GM06990 (cell line): ENCODE measurements at places on chromosomes 4 and X.

GRCh38 chr4:14887842-14888433, 114.3 kb upstream of the CPEB2 start:
- DNase-seq = no peak

DNA sequence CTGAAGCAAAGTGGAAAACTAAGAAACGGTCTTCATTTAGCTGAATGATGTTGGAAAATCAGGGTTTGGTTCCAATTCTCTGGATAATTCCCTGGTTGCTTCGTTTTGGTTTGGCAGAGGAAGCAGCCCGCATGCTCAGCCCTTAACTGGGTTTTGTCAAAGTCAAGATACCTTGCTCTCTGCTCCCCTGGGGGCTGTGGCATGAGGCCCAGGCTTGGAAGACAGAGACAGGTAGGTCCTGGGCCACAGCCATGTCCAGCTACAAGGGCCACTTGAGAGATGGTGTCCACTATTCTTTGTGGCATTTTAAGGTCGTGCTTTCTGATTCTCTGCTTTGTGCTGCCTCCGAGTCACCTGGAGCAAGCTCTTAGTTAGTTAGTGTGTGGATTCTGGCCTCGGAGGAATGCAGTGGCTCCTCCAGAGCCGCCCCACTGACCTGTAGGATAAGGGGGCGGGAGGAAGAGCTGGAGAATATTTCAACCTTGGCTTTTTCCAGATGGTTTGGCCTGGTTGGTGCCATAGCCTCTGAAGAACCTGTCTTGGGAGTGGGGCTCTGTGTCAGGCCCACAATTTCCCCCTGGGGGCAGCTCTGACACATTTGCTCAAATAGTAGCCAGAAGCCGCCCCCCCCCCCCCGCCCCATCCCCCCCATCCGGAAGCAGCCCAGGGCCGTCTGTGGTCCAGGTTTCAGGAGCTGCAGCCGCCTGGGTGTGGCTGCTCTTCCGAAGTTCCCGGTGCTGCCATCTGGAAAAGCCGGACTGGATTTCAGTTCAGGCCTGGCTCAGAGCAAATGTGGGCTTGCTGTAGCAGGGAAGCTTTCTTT, 147.1 kb downstream of the NHS start:
- DNase-seq = no peak

- no peak for DNase-seq
Observed at GRCh38 chr4:131526686-131527085, 1622.4 kb upstream of the PCDH10 start.

GRCh38 chr4:10075158-10075863, 41.3 kb downstream of the WDR1 start:
- DNase-seq = no peak

- DNase-seq = no peak
Observed at GRCh38 chrX:39002466-39002865, 201.2 kb downstream of the MID1IP1 start.

- no peak for DNase-seq
Observed at GRCh38 chr4:101669138-101669831, 121.2 kb upstream of the BANK1 start.

DNA sequence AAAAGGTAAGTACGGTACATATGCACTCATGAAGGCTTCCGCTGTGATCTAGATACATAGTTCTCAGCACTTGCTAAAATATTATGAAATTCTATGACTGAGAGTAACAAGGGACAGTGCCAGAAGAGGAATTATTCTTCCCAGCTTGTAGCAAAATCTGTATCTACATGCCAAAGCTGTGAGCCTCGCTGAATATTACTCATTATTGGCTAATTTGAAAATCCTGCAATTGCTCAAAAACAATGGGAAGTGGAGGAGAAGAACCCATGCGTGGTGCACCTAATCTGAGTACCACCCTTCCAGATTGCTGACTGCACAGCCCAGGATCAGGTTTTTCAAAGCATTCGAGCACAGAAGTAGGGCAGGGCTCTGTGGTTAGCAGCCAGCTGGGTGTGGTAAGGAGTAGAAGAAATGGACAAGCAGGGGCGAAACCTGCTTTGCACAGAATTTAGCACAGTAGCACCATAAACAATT, 17.4 kb upstream of the PDCL2 start:
- DNase-seq = no peak

- no peak for DNase-seq
Observed at GRCh38 chr4:128301979-128302378, 14.4 kb upstream of the PGRMC2 start.

- DNase-seq = no peak
Observed at GRCh38 chrX:121958886-121959285, 911.5 kb downstream of the GLUD2 start.

DNA sequence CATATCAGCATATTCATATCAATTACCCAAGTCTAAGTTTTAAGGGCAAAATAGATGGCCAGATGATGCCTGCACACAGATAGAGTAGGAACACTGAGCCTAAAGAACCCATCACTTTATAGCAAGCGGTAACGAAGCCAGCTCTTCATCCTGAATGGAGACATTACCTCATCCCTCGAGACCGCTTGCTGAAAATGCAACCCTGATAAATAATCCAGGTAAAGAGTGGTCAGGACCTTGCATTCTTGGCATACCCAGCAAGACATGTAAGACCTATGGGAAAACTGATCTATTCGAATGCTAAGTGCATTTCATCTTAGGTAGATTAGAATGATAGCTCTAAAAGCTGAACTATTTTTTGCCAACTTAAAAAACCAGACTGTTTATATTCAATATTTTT, 25.3 kb downstream of the DCHS2 start:
- no peak for DNase-seq

- no peak for DNase-seq
Observed at GRCh38 chr4:56182356-56182755, 204.9 kb downstream of the AASDH start.

- no peak for DNase-seq
Observed at GRCh38 chrX:19686876-19687275, 171.6 kb upstream of the MAP3K15 start.

GRCh38 chr4:8063974-8064563, 94.5 kb downstream of the ABLIM2 start:
- DNase-seq = no peak

- no peak for DNase-seq
Observed at GRCh38 chr4:186240452-186240847, 13.1 kb downstream of the KLKB1 start.

DNA sequence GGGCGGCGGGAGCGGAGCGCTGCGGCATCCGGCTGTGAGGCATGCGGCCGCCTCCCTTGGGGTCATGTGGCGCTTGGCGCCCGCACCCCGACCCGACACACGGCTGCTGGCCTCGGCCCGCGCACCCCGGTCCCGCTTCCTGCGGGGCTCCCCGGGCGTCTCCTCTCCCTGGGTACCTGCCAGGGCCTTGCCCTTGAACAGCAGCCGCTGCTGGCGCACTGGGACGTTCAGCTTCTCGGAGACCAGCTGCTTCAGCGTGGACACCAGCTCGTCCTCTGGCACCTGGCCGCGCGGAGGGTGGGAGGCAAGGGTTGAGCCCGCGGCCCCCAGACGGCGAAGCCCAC, 391 bp downstream of the UBL4A start:
- peak; percentile 52 for DNase-seq

- DNase-seq = no peak
Observed at GRCh38 chr4:83356899-83357661, 22.4 kb upstream of the HPSE start.

GRCh38 chrX:73561801-73562200, 1.2 kb upstream of the CHIC1 start:
- DNase-seq = no peak

- peak; percentile 36 for DNase-seq
Observed at GRCh38 chr4:164876700-164877324, at the start of gene APELA. Gene APELA, plus strand, starts transcription at chr4:164877178. Its CDS starts 154 bp downstream, at chr4:164877332.

GRCh38 chrX:24412637-24413363, 52.3 kb upstream of the PDK3 start:
- no peak for DNase-seq

DNA sequence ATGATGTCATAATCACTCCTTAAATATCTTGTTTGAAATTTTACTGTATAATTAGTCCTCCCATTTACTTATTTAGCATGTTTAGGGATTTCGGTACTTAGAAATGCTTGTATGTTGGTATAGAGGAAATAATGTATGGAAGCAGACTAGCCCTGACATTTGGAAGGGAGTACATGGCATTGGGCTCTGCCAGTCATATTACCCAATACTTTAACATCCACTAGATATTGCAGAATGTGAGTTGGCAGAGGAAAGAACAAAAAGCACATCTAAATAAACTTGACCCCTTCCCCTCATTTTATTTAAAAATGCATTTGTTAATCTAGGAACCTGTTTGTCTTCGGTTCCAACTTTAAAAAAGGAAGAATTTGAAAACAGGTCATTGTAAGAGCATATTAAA, 77.8 kb downstream of the RS1 start:
- DNase-seq = no peak

DNA sequence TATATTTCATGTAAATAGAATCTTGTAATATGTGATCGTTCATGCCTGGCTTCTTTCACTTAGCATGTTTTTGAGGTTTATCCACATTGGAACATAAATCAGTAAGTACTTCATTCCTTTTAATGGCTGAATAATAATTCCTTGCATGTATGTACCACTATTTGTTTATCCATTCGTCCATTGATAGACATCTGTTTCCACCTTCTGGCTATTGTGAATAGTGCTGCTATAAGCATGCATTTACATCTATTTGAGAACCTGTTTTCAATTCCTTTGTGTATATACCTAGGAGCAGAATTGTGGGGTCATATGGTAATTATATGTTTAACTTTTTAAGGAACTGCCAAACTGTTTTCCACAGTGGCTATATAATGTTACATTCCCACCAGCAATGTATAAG, 356.7 kb upstream of the DIPK2B start:
- DNase-seq = no peak

DNA sequence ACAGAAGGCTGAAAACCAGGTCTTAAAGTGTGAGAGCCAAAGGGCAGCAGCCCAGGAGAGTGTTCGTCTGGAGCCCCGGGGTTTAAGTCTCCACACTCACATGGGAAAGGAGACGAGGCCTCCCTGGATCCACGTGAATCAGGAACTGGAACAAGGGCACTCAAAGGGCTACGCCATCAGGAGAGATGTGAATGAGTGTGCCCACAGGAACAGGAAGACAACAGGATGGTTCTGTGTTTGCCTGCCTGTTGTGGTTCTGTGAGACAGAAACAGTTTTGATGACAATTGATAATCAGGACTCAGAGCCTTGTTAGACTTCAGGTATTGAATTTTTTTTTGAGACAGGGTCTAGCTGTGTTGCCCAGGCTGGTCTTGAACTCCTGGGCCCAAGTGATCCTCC, 4.9 kb upstream of the CTBP1 start:
- no peak for DNase-seq

DNA sequence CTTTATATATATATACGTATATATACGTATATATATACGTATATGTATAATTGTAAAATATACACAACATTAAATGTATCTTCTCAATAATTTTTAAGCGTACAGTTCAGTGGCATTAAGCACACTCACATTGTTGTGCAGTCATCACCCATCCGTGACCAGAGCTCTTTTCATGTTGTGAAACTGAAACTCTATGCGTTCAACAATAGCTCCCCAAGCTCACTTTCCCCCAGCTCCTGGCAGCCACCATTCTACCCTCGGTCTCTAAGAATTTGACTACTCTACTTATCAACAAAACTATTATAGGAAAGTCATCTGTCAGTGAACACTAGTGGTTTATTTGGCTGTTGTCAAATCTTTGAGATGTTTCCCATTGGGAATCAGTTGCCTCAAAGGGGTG, 621.8 kb upstream of the GALNT7 start:
- DNase-seq = peak; percentile 7

- no peak for DNase-seq
Observed at GRCh38 chrX:75366861-75367260, 93.0 kb downstream of the UPRT start.

- DNase-seq = no peak
Observed at GRCh38 chr4:36056136-36056535, 188.2 kb downstream of the ARAP2 start.

DNA sequence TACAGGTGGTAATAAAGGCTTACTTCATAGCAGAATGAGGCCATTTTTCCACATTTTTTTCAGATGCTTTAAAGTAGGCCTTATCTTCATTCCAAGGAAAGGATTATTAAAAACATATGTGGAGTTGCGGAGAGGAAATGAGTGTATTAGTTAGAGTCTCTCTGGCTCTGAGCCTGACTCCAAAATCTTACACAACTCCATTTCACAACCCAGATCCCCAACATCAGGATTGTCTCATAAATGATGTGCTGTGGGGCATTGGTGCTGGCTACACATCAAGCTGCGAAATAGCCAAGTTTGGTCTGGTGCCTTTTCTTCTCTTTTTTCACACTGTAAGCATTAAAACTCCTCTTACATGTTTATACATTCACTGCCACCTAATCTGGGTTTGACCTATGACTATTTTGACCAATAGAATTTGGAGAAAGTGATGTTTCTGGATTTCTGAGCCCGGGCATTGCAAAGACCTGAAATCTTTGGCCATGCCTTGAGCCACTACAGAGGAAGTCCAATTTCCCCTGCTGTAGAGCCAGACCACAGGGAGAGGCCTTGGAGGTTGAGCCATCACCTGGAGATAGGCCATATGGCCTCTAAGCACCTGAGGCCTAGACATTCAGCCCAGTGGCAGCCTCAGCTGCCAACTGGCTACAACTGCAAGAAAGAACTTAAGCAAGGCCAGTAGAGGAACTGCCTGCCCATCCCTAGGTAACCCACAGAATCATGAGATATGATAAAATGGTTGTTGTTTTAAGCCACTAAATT, 16.7 kb upstream of the SOD3 start:
- DNase-seq = no peak

GRCh38 chr4:37882665-37883296, 8.1 kb upstream of the TBC1D1 start:
- DNase-seq = no peak

DNA sequence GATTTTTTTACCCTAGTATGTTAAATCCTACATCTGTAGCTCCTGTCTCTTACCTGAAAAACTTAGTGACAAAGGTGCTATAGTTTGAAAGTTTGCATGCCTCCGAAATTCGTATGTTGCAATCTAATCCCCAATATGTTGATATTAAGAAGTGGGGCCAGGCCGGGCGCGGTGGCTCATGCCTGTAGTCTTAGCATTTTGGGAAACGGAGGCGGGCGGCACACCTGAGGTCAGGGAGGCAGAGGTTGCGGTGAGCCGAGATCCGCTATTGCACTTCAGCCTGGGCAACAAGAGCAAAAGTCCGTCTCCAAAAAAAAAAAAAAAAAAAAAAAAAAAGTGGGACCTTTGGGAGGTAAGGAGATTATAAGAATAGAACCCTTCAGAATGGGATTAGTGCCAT, 471.3 kb upstream of the TECRL start:
- no peak for DNase-seq

DNA sequence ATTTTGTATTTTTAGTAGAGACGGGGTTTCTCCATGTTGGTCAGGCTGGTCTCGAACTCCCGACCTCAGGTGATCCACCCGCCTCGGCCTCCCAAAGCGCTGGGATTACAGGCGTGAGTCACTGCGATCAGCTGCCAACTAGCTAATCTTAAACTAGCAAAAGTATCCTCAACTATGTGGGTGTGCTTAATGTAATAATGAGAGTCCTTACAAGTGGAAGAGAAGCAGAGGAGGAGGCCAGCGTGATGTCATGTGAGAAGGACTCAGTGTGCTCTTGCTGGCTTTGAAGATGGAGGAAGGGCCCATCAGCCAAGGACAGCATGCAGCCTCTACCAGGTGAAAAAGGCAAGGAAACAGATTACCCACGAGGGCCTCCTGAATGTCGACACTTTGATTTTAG, 19.6 kb downstream of the SCD5 start:
- DNase-seq = no peak
